ENCODE measurements at places on chromosomes 5 and 9.

GRCh38 chr5:51433052-51433710 is 49.9 kb downstream of the ISL1 start:
- no peak for DNase-seq

DNA sequence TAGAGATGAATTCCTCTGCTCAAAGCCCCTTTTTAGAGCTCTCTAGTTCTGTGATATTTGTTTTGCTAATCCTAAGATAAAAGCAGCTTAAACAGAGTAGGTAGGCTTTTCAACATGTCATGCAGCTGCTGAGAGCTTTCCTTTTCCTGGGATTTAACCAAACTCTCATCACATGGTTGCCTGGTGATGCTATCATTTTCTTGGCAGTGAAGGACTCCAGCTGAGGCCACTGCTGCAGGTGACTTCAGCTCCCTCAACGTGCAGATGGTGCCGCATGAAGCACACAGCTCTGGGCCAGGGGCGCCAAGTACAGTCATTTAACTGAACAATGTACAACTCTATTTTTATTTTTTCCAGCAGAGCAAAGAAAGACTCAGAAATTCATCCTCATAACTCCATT is 42.2 kb downstream of the SECISBP2 start:
- DNase-seq = no peak

GRCh38 chr5:137639645-137640044 is 96.2 kb downstream of the KLHL3 start:
- no peak for DNase-seq

GRCh38 chr5:78500028-78500427 is 139.6 kb downstream of the SCAMP1 start:
- DNase-seq = no peak

DNA sequence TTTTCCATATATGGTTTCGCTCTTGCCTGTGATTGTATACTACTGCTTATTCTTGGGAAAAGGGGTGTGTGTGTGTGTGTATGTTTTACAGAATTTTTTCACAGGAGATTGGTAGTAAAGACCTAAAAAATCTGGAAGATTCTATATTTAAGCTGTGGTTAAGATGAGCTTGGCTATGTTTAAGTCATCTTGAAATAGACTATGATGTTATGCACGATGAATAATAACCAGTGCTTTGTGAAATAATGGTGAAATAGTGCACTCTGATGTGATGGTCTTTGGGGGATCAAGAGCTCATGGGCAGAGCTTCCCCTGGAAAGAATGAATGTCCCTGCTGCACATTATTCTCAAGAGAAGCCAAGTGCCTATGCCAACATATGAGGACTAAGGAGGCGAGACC is 301.0 kb downstream of the ACTL7B start:
- no peak for DNase-seq

- no peak for DNase-seq
Observed at GRCh38 chr5:153222936-153223335, 267.5 kb upstream of the GRIA1 start.

- no peak for DNase-seq
Observed at GRCh38 chr9:137429974-137430722, 7.0 kb downstream of the NOXA1 start.

- DNase-seq = no peak
Observed at GRCh38 chr5:14101922-14102321, 41.2 kb upstream of the TRIO start.

DNA sequence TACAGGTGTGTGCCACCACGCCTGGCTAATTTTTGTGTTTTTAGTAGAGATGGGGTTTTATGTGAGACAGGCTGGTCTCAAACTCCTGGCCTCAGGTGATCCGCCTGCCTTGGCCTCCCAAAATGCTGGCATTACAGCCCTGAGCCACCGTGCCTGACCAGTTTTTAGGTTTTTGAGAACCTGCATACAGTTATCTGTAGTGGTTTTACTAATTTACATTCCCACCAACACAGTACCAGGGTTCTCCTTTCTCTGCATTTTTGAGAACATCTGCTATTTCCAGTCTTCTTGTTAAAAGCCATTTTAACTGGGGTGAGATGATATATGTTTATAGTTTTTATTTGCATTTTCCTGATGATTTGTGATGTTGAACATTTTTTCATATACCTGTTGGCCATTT is 12.8 kb downstream of the DMXL1 start:
- DNase-seq = no peak

DNA sequence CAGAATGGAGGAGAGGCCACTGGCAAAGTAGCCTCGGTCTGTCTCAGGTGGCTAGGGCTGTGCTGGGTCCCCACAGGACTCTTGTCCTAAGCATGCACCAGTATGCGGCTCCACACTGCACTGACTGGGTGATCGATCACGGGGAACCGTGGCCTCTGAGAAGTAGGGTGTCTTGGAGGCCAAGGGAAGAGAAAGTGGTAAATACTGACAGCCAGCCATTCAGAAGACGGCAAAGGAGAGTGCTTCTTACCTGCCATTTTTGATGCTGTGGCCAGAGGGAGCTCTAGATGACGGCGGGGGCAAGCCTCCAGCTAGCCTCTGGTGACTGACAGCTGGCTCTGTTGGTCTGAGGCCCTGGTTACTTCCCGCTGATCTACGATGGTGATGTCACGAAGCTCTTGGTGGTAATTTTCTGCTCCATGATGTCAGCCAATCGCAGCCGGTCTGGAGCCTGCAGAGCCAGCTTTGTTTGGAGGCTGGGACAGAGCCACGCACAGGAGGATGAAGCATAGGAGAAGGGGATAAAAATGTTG is 40.4 kb upstream of the GADD45G start:
- DNase-seq = no peak
